Dorsolateral prefrontal cortex (tissue), 122 donors: ENCODE measurements at places on chromosomes 1 and 21.
A peak's percentile ranks its signal among the peaks of the same experiment; 100 is the strongest.

DNA sequence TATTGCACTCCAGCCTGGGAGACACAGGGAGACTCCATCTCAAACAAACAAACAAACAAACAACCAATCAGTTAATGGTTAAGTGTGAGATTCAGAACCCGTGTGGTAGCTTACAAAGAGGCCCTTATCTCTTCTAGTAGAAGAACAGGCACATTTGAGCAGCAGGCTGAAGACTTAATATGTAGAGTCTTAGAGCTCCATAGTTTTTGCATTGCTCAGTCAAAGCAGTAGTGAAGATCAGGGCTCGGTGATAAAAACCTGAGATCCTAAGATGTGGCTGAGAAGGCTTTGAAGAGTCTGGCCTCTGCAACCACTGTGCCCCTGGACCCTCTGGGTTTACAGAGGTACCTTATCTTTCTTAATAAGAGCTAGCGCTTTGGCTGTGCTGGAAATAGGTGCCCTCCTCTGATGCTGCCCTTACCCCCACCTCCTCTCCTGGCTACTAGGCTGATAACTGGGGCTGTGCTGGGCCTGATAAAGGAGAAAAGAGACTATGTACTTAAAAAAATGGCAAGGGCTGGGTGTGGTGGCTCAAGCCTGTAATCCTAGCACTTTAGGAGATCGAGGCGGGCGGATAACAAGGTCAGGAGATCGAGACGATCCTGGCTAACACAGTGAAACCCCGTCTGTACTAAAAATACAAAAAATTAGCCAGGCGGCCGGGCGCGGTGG, 10.5 kb upstream of the UCK2 start:
- DNase-seq, result no peak

GRCh38 chr1:199474738-199475137, 552.8 kb upstream of the NR5A2 start:
- DNase-seq, result no peak

DNA sequence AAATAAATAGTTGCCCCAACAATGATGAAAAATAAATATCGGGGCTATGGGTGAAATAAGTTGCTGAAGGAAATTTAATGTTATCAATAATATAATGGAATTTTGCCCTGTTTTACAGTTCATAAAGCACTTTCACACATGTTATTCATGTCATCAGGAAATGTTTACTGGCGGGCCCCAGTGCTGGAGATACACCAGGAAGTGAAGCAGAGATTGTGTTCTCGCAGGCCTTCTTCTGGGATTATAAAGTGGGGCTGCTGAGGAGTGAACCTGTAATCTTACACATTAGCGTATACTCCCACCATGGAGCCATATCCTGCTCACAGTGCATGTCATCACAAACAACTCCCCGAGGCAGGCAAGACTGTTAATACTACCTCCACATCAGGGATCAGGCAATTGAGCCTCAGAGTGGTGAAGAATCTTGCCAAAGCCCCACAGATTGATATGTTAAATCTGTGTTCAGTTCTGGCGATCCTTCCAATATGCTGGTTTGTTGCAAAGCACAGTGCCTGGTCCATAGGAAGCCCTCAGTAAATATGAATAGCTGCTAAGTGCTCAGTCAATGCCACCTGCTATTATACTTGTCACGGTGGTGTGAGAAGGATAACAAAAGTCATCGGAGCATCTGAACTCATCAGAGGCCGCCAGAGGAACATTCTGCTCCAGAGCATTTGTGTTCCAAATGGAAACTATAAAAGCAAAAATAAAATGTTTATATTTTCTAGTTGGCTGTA, 104.4 kb upstream of the UBE2U start:
- DNase-seq, result no peak

DNA sequence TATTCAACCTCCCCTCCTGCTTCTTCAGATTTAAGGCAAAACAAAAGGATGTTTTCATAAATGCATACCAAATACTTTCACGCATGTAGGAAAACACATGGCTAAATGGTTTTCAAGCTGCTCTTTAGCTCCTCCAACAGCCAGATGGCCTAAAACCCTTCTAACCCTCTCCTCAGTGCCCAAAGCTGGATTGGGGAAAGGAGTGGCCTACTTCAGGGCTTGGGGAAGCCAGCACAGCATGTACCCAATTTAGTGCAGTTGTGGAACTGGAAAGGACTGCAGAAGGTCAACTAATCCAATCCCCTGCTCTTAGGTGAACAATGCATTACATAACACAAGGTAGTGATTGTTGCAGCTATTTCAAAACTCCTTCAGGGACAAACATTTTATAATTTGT, 9.3 kb downstream of the F5 start:
- DNase-seq, result no peak

DNA sequence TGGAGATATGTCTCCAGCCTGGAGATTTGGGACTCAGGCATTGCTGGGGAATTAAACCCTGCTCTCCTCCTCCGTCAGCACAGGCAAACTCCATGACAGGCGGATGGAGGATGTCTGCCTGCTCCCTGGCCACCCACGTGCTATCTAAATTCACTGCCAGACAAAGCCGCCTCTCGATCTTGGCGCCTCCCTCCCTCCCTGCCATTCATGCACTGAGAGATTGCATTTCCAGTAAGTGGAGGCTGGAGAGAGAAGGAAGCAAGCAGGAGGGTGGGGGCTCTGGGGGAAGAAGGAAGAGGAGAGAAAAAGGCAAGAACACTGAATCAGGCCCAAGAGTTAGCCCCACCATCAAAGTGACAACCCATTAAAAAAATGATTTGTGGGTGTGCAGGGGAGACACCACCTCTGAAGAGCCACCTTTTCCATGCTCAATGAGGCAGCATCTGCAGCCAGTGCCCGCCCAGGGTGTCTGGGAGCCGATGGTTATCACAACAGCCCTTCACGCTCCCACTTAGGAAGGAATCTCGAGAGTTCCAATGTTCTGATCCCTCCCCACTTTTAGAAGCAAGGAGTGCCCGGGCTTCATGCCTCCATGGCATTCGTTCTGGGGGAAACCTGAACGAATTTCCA, 183.0 kb downstream of the HIVEP3 start:
- peak; percentile 79 for DNase-seq

- no peak for DNase-seq
Observed at GRCh38 chr1:183069562-183070216, 46.5 kb downstream of the LAMC1 start.

GRCh38 chr1:230212405-230212936, 145.4 kb downstream of the GALNT2 start:
- DNase-seq, result no peak

GRCh38 chr1:161099090-161099802, 1.1 kb downstream of the KLHDC9 start:
- DNase-seq, result no peak

- no peak for DNase-seq
Observed at GRCh38 chr1:42399315-42400100, 18.9 kb downstream of the RIMKLA start.

DNA sequence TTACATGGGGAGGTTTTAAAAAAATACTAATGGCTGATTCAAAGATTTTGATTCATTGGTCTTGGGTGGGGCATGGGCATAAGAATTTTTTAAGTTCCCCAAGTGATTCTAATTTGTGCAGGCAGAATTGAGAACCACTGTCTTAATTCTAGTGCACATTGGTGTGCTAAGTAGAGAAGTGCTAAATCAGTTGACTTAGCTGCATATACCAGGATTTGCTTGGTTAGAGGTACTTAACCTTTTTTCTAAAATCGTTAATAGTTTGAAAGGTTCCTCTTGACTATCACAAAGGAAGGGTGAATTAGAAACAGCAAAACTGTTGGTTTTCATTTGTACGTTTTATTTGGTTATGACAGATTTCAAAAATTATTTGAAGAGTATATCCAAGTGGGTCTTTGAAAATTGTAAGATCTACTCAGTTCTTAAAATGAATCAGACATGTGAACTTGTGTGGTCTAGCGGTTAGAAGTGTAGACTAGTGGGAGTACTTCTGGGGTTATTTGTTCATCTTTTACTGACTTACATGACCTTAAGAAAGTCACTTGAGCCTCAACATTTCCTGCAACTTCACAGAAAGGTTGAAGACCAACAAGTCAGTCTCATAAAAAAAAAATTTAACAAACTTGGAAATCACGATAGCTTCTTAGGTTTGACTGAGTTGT, 66.7 kb downstream of the RPAP2 start:
- no peak for DNase-seq

DNA sequence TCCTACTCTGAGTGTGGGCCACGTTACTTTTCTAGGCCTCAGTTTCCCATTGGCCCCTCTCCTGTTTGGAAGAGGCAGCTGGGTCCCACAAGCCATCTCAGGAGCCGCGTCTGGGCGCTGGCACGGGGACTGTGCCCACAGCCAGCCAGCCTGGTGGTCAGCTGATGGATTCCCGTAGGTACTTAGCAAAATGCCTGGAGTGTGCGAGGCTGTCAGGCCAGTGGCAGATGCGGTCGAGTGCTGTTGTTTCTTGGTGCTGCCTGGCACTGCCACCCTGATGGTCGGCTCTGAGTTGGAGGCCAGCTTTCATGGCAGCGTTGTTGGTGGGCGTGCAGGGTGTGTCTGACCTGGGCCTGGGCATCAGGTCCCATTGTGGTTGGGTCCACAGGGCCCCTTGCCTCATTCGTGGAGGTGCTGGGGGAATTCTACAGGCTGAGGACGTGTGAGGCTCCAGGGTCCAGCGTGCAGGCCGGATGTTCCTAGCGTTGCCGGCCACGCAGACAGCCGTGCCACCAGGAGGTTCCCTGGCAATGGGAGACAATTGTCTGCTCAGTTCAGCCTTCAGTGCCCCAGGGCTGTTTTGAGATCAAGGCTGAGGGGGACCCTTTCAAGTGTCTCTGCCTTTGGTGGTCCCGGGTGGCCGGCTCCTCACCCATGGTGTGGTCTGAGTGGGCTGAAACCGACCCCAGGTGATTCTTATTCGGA, 20.9 kb downstream of the SKI start:
- DNase-seq, result no peak

DNA sequence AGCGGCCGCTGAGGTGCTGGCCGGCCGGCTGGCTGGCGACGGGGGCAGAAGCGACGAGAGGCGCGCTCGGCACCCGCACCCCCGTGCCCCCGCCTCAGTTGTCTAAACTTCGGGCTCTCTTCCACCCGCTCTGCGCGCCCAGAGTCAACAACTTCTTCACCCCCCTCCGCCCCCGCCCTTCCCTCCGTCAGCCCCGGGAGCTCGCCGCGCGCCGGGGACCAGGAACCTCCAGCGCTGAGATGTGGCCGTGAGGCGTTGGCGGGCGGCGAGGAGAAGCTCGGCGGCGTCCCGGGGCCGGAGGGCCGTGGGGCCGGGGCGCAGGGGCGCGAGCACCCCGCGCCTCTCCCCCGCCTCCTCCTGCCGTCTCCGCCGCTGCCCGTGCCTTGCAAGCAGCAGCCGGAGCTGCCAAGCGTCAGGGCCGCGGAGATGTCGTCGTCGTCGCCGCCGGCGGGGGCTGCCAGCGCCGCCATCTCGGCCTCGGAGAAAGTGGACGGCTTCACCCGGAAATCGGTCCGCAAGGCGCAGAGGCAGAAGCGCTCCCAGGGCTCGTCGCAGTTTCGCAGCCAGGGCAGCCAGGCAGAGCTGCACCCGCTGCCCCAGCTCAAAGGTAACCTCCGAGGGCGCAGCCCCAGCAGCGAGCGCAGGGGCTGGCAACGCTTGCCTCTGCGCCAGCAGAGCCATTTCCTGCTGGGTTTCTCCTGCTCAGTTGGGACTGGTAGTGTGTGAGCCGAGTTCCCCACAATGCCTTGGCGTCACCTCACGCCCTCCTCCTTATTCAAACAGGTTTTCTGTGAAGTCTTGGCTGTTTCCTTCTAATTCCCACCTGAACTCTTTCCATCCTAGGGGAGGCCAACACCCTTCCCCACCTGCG, 710 bp downstream of the PPP2R5A start:
- peak; percentile 61 for DNase-seq

DNA sequence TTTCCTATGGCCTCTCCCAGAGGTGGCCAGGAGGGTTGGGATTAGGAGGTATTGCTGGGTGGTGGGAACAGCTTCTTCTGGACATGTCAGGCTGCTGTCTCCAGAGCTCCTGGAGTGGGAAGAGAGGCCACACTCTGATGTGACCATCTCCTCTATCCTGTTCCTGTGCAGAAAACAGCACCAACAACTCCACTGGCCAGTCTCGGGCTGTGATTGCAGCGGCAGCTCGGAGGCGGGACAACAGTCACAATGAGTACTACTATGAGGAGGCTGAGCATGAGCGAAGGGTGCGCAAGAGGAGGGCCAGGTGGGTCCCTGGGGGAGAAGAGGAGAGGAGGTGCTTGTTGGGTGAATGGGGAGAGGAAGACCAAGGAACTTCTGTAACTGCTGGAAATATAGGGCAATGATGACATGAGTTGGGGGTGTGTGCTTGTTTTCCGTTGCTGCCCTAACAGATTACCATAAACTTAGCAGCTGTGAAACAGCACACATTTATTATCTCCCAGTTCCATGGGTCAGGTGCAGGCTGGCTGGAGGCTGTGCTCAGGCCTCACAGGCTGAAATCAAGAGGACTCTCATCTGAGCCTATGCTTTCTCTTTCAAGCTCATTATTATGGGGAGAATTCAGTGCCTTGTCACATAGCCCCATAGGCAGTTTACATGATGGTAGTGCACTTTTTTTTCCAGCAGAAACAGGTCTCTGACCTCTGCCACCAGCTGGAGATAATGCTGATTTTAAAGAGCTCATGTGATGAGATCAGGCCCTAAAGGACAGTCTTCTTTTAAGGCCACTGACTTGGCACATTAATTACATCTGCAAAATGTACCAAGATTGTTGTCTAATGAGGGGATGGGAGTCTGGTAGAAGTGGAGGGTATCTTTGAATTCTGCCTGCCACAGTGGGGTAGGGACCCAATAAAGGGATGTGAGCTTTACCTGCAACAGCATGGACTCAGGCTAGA, 20.8 kb downstream of the VANGL2 start:
- no peak for DNase-seq
